Immature natural killer cell (primary cell): ENCODE measurements at places on chromosomes 16 and 17. TPM values are rescaled to one million over a fixed set of nuclear protein-coding genes. Genes with fewer than 3 reads are reported as not detected.

Gene YBX2
- polyA plus RNA-seq, result not detected

Gene CACNG3
- polyA plus RNA-seq, result not detected

Gene IGFALS
- not detected for polyA plus RNA-seq

- peaks cover 8% of the 10 kb centered on the region for H3K27me3 ChIP-seq
- no peak overlapping the region for H3K4me3 ChIP-seq
- H3K36me3 ChIP-seq, result no peaks in the 10 kb centered on the region
- peaks cover 20% of the 10 kb centered on the region for H3K4me1 ChIP-seq
- no peak for DNase-seq
- H3K27ac ChIP-seq, result no peak overlapping the region
These were observed 7.1 kb downstream of the ADGRG1 start for GRCh38 chr16:57635266-57636097.
